ENCODE measurements at places on chromosomes 12 and 14.
A peak's percentile ranks its signal among the peaks of the same experiment; 100 is the strongest.

GRCh38 chr12:71610031-71610795 is 53.4 kb downstream of the ZFC3H1 start:
- ATAC-seq, result no peak

DNA sequence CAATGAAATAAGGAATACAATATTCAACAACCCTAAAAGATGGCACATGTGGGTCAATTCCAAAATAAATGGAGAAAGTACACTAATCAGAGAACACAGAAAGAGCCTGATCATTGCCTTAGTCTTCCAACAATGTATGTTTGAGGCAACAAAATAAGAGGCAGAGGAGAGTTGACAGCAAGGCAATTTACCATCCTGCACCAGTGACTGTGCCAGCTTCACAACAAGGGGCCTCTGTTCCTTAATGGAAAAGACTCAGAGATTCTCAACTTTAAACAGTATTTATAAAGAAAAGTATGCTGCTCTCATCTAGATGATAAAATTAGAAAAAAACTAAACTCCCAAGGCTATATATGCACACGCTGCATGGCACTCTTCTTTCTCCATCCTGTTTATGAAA is 25.9 kb downstream of the EPS8 start:
- no peak for ATAC-seq

- no peak for ATAC-seq
Measured at GRCh38 chr14:101665478-101666078, 95.9 kb upstream of the PPP2R5C start.

DNA sequence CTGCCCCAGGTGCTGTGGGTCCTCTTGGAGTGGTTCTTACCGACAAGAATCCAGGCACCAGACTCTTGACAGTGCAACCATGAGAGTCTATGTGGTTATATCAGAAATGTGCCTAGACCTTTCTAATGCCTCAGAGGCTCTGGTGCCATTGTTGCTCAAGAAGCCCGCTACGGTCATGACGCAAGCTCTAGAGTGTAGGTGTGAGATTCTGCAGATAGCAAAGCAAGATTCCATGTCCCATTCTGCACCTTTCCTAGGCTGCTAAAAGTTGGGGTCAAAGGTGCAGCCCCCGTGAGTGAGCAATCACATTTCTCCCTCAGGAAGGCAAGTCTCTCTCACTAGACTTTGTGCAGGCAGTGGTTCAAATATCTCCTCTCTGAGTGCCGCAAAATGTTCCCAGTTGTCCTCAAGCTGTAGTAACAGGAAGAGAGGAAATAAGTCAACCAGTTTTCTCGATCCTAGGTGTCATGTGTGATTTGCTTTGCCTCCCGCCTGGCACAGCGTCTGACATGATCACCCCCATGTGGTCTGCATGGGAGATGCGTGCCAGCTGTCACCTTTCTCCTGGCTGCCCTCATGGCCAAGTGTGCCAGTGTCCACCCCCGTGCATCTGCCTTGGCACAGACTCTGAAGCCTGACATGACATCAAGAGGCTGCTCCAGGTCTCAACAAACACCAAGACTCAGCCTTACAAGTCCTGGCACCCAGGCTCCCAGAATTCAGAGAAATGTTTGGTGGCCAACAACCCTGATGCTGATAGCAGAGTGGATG is 122.5 kb upstream of the COCH start:
- no peak for ATAC-seq

DNA sequence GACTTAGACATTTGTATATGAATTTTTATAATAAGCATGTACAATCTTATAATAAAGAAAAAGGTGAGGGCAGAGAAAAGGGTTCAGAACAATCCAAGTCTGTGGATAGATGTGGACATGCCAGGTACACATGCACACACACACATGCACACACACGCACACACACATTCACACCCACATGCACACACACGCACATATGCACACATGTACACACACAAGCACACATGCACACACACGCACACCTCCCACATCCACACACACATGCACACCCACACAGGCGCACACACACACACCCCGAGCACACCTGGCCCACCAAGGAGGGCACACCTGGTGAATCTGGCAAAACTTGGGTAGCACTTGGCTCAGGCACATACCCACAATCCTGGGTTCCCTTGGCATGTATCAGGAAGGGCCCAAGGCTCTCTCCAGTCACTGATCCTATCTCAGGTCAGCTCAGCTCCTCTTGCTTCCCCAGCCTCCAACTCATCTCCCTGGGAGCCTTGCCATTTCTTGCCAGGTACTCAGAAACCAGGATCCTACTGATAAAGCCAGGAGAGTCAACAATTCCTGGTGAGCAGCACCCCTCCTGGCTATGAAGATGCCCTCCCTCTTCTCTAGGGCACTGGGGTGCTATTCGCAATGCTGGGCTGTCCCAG is 18.6 kb upstream of the TMEM106C start:
- ATAC-seq, result no peak

DNA sequence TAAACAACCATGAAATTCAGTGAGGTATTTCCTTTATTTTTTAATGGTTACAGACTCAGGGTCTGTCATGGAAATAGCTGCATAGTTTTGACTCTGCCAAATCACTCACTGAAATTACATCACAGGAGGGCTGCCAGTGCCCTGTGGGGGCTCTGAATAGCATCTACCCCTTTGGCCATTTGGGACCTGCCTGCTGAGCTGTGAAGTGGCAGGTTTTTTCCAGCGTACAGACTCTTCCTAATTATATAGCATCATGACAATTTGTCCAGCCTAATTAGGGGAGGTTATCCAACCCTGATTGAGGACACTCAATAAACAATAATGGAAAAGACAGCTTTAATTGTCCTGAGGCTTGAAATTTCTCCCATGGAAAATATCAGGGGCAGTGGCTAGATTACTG is 1.8 kb upstream of the COCH start:
- ATAC-seq, result no peak

DNA sequence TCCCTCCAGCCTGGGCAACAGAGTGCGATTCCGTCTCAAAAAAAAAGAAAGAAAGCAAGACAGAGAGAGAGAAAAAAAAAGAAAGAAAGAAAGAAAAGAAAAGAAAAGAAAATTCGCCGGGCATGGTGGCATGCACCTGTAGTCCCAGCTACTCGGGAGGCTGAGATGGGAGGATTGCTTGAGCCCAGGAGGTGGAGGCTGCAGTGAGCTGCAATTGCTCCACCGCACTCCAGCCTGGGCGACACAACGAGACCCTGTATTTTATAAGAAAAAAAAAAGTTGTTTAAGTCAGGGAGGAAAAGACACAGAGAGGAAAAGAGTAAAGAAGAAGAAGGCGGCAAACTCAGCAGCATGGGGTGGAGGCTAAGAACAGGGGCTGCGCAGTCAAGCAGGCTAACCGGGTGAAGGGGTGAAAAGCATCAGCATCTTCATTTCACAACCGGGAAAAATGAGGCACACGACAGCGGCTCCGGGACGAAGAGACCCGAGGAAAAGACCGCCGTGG is 557 bp upstream of the FICD start:
- peak; percentile 18 for ATAC-seq

GRCh38 chr12:76276499-76277151 is 71.6 kb downstream of the BBS10 start:
- ATAC-seq, result no peak

DNA sequence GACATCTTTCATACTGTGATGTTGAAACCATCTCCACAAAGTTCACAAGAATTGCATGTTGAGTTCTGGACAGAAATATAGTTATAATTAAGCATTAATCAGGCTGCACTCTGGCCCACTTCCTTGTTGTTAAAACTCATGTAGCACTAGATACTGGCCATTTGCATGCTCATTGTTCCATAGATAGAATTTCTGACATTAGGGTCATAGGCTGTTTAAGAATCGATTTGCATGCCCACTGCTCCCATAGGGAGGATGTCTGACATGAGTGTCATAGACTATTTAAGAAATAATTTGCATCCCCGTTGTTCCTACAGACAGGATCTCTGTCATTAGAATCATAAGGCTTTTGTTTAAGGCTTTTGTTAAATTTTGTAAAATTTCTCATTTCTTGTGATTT is 50.2 kb downstream of the MYF5 start:
- no peak for ATAC-seq

- ATAC-seq, result no peak
Measured at GRCh38 chr12:10165421-10165820, 6.5 kb downstream of the OLR1 start.

GRCh38 chr12:126936181-126936851 is 1330.7 kb upstream of the TMEM132C start:
- ATAC-seq, result peak; percentile 79

GRCh38 chr12:104641862-104642261 is 185.1 kb downstream of the CHST11 start:
- no peak for ATAC-seq

DNA sequence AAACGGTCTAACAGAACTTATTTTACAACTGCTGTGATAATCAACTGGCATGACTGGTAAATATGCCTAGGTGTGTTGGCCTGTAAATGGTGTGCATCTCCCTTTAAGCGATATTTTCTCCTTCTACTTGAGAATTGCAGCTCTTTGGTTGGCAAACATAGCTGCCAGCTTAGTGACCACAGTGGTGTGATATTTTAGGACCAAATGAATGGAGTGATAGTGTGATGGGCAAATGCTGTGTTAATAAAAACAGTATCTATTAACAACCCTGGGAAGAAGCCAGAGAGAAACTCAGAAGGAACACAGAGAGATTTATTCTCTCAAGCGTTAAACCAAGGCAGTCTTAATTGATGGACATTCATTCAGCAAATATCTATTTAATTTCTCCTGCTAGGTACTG is 278.4 kb downstream of the AACS start:
- no peak for ATAC-seq

GRCh38 chr12:90940872-90941499 is 14.0 kb downstream of the CCER1 start:
- no peak for ATAC-seq

GRCh38 chr14:64249363-64249762 is 44.8 kb downstream of the ESR2 start:
- no peak for ATAC-seq

DNA sequence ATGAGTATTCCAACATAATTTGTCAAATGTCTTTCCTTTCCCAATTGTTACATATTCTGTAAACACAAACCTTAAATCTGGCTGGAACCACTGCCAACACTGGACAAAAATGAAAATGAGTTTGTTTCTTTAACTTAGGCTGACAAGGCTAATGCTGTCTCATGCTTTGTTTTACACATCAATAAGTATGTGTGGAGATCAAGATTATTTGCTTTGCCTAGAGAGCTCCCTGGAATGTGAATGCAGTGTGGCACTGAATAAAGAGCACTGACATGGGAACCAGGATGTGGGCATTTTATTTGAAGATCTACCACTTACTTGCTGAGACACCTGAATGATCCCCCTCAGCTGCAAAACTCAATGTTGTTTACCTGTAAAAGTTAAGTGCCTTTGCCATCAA is 61.7 kb downstream of the RALGAPA1 start:
- ATAC-seq, result no peak

- ATAC-seq, result no peak
Measured at GRCh38 chr12:49093792-49094159, 825 bp downstream of the DHH start.

- ATAC-seq, result peak; percentile 75
Measured at GRCh38 chr12:632102-632696, 31.0 kb downstream of the NINJ2 start.

Measured in gastroesophageal sphincter (tissue), 4 donors.